ENCODE measurements at places on chromosomes 1 and 21.
A peak's percentile ranks its signal among the peaks of the same experiment; 100 is the strongest.

GRCh38 chr1:60449876-60450275 is 376.3 kb upstream of the C1orf87 start:
- no peak for DNase-seq

GRCh38 chr1:107976431-107976830 is 11.5 kb upstream of the VAV3 start:
- no peak for DNase-seq

DNA sequence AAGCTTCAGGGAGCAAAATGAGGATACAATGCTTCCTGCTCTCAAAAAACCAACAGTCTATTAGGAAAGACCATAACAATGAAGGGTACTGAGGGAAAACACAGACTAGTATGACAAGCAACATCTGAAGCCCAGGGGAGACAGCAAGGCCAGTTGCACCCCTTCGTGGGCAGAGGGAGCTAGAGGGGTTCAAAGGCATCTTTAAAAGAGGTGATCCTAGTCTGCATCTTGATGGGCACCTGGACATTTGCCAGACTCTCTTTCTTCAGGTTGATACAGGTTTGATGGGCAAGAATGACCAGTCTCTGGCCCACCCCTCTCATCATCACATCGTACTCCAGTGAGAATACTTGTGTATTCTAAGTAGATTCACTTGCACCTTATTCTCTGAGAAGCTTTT is 177.7 kb downstream of the VAV3 start:
- DNase-seq, result no peak

DNA sequence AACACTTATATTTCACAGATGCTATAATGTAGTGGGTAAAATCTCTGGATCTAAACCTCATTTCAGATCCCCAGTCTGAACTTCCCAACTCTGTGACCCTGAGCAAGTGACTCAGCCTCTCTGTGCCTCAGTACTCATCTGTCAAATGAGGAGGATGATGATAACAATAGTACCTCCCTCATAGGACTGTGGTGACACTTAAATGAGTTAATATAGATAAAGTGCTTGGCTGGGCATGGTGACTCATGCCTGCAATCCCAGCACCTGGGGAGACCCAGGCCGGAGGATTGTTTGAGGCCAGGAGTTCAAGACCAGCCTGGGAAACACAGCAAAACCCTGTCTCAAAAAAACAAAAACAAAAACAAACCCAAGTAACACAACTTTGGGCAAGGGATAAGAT is 4.7 kb upstream of the ECE1 start:
- no peak for DNase-seq

DNA sequence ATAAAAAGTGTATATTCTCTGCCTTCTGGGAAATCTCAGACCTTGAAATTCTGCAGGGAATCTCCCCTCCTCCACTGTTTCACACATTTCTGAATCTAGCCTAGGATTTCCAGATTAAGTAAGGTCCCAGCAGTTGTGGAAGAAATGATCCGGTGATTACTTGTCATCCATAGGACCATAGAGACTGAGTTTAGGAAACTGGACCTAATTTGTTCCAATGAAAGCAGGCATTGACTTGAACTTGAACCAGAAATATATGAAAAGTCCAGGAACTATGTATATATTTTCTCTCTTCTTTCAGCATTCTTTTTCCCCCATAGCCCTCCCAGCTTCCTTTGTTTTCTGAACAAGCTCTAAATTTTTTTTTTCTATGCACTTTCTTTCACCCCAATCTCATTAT is 149.5 kb upstream of the SPAG17 start:
- no peak for DNase-seq

DNA sequence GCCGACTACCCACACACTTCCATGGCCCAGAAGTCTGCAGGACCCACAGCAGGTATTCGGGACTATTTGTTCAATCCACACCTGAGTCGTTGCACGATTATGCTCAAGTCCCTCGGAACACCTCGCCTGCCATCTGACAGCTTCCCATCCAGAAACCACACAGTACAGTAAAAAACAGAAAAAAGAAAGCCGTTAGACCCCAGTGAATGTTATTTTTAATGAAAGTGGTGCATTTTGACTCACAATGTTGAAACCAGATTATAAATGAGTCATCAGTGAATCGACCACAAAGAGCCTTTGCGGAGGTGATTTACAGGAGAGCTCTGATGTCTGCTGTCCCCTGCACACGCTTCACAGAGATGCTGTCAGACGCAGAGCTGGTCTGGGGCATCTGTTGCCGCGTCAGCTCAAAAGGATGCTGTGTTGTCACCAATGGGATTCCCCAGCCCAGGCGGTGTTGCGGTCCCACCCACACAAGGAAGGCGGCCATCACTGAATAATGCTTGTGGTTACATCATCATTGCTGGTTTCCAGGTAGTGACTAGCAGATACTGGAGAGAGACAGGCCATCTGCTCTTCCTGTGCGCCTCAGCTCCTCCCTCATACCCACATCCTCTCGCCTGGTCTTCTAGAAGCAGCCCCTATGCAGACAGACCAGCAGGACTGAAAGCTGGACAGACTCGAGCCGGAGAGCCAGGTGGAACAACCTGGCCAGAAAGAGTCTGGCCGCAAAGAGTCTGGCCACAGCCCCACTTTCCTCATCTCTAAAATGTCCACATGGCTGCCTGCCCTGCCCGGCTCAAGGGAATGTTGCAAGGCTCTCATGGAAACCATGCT is 116.8 kb downstream of the TOMM20 start:
- DNase-seq, result peak; percentile 38

DNA sequence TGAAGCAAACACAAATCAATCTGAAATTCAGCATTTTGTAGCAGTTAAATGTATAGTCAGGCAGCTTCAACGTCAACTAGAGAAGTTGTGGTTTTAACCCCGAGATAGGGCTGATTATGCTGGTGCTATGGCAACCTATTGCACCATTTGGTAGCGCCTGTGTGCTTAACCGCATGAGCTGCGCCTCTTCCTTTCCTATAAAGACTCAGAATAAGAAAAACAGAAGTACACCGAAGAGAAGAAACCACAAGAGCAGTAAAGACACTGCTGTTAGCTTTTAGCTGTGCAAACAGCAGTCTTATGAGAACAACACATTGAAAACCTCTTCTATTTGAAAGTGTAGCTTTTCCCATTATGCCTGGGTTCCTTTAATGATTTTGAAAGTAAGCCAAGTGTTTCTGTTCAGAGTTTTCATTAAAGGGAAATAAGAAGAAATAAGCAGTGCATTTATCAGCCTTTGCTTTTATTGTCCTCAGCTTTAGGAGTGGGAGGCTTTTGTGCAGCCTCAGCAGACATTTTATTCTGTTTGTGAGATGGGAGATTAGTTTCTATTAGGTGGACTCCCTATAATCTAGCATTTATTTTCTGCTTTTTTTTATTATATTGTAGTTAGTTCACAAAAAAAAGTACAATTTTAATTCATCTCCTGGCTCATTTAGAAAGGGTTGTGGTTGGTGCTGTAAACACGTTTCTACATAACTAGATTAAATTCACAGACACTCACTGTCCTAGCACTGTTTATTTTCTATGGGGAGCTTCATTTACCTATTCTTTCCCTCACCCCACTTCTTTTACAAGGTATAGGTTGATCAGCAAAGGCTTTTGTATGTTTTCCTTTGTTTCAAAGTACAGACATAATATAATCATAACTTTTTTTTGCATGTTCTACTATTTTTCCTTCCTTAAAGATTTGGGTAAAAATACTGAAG is 43.3 kb downstream of the PTPRC start:
- no peak for DNase-seq

DNA sequence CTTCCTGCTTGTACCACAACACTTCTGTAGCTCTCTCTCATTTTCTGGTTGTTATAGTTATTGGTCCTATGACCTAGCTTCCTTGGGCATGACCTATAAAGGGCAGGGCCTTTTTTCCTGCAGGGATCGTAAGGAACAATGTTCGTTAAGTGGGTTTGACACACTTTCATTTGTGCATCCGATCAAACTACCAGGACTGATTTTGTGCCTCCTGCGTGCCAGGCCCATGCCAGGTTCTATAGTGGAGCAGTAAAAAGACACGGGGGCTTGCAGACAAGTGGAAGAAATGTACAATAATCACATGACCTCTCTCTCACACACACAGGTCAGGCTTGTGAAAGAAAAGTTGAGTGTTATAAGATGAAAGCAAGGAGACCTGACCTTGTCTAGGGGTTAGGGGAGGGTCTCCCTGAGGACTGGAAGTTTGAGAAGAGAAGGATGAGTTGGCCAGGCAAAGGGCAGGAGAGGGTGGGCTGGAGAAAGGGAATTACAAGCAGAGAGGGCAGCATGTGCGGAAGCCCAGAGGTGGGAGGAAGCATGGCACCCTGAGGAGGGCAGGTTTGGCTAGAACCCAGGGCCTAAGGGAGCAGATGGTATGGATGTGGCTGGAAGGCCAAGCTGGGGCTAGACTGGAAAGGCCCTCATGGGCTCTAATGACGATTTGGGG is 145.4 kb downstream of the GRIK3 start:
- no peak for DNase-seq

DNA sequence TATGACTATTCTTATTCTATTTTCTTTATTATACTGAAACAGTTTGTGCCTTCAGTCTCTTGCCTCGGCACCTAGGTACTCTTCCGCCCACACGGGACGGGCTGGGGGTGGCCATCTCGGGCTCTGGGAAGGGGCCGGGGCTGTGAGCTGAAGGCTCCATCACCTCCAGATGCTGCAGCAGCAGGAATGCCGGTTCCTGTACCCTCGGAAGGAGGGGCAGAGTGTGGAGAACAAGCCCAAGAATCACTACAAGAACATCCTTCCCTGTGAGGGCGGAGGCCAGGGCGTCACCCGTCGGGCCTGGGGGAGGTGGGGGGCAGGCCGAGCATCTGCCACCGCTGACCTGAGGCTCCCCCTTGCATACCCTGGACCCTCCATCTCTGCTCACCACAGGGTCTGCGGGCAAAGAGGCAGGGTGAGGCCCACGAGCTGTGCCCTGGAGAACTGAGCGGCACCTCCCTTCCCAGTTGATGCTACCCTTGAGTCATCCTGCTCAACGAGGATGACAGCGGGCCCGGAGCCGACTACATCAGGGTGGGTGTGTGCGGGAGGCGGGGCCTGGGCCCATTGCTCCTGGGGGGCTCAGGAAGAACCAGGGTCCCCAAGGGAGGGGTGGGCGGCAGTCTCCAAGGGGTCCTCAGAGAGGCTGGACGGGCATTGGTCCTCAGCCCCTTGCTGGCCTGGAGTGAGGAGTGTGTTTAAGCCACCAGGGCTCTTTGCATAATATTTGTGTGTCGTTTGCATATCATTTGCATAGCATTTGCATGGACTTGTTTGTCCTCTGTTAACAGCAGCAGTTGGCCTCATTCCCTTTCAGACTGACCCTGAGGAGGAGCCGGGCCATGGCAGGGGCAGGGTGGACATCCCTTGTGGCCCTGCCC is 7.5 kb downstream of the RNF223 start:
- no peak for DNase-seq

DNA sequence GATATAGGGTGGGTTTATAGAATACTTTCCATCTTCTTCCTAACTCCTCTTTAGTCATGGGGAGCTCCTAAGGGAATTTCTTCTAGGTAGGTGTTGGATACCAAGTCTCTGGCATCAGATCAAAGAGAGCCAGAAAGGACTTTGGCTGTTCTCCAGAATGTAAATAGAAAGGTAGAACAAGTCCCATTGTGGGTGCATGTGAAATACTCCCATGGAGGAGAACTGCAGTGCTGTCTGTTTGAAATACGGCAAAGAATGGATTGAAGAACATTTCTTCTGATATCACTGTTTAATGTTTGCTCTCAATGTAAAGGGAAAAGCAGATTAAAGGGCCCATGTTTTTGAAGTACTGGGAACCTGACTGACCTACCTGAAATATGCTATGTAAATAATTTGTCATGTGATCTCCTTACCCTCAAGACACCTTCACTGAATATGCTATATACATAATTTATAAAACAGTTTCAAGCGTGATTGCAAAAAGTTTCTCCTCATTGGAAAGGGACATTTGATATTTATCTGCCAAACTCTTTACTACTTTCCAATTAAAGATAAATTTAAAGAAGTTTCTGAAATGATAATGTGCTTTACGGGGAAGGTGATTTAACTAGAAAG is 65.9 kb downstream of the LAMC1 start:
- DNase-seq, result no peak

- DNase-seq, result no peak
Measured at GRCh38 chr1:181350131-181350530, 133.2 kb upstream of the CACNA1E start.

GRCh38 chr1:14113841-14114567 is 414.0 kb downstream of the PRDM2 start:
- DNase-seq, result no peak

DNA sequence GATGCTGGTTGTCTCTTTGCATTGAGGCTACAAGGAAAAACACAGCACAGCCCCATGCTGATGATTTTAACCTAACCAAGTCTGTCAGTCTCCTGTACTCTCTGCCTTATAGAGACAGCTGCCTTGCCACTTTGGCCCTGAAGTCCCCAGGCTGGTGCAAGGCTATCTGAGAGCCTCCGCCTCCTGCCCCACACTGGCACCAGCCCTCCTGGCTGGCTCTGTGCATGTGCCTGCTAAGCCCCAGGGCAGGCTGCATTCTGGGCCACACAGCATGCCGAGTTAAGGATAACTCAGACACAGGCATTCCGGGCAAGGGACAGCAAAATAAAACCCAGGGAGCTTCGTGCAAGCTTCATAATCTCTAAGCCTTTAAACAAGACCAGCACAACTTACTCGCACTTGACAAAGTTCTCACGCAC is 910 bp downstream of the RUNX1 start:
- no peak for DNase-seq

- peak; percentile 27 for DNase-seq
Measured at GRCh38 chr21:29849735-29850176, 90.0 kb downstream of the GRIK1 start.

- DNase-seq, result no peak
Measured at GRCh38 chr1:200319148-200319547, 90.7 kb downstream of the ZNF281 start.

DNA sequence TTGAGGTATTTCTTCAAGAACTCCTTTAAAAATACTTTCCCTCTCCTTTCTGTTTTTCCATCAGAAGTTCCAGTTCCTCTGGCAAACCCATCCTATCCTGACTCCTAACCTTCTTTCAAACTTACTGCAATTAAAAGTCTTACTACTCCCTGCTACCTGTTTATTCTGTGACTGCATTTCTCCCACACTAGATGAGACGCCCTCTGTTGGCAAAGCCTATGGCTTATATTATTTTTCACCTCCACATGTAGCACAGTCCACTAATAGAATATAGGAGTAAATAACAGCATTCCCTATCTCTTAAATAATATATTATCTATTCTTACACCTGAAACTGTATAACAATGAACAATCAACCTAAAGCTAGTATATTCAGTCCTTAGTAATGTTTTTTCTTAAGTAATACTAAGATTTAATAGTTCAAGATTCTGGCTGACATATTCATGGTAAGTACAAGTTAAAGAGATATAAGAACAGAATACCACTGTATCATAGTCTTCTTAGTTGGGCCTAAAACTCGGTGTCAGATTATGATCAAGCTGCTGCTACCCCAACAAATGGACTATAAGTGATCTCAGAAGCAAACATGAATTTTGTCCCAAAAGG is 54.8 kb downstream of the RAB3GAP2 start:
- no peak for DNase-seq
